ENCODE measurements at places on chromosomes 2 and 18.

- H3K27ac ChIP-seq = no peak overlapping the region
- H3K36me3 ChIP-seq = no peaks in the 10 kb centered on the region
- DNase-seq = no peak
- peaks cover 22% of the 10 kb centered on the region for H3K27me3 ChIP-seq
Measured at GRCh38 chr2:17634997-17635396, 94.5 kb downstream of the VSNL1 start.

- H3K27me3 ChIP-seq = no peaks in the 10 kb centered on the region
- peak overlapping the region; percentile 55 for H3K27ac ChIP-seq
- DNase-seq = no peak
- H3K36me3 ChIP-seq = peaks cover 23% of the 10 kb centered on the region
- peak overlapping the region; percentile 89 for H3K4me3 ChIP-seq
- H3K4me1 ChIP-seq = peaks cover 54% of the 10 kb centered on the region
Measured at GRCh38 chr18:51195086-51195450, 2.4 kb downstream of the MEX3C start.

GRCh38 chr2:8435608-8436007 is 246.2 kb upstream of the ID2 start:
- H3K4me1 ChIP-seq = peaks cover 32% of the 10 kb centered on the region
- no peaks in the 10 kb centered on the region for H3K27me3 ChIP-seq
- H3K4me3 ChIP-seq = no peak overlapping the region
- peaks cover 9% of the 10 kb centered on the region for H3K36me3 ChIP-seq

DNA sequence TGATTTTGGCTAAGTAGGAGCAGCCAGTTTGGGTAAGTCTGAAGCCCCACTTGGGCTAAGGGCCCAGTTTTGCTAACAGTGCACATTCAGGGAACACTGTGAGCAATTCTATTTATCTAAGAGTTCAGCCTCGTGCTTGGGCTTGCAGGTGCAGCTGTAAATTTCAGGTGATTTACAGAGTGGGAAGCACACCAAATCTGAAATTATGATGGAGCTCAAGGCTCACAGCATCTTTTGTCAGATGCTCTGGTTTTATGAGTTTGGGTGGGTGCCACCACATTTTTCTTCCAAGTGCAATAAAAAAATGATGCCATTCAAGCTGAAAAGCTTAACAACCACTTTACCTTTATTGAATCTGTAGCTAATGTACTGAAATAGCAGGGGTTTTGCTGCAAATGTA is 671.2 kb downstream of the LRRTM4 start:
- no peaks in the 10 kb centered on the region for H3K27me3 ChIP-seq
- H3K4me3 ChIP-seq = no peak overlapping the region
- H3K36me3 ChIP-seq = no peaks in the 10 kb centered on the region
- no peak for DNase-seq
- no peaks in the 10 kb centered on the region for H3K4me1 ChIP-seq
- H3K27ac ChIP-seq = no peak overlapping the region

DNA sequence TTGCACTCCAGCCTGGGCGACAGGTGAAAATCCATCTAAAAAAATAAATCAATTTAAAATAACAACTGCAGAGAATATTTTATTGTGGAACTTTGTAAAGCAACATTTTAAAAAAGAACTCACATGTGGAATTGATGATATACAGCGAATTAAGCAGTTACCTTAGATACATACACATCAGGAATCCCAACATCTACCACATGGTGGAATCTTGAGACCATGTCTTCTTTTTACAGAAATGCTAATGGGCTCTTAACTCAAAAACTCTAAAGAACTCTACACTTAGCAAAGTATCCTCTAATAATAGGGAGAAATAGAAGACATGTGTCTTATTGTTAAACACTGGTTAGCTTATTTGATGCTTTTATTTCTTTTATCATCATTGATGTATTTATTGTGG is 373.6 kb downstream of the CDH7 start:
- H3K4me1 ChIP-seq = no peaks in the 10 kb centered on the region
- H3K36me3 ChIP-seq = no peaks in the 10 kb centered on the region
- no peak overlapping the region for H3K27ac ChIP-seq
- no peak overlapping the region for H3K4me3 ChIP-seq
- no peaks in the 10 kb centered on the region for H3K27me3 ChIP-seq

- H3K4me1 ChIP-seq = no peaks in the 10 kb centered on the region
- DNase-seq = no peak
- peak within 1 kb of the TSS; percentile 25 for H3K4me3 ChIP-seq
- H3K27me3 ChIP-seq = no peaks in the 10 kb centered on the region
- no peak within 1 kb of the TSS for H3K27ac ChIP-seq
Measured at GRCh38 chr18:6729247-6730091, at the start of gene ARHGAP28. ARHGAP28 (plus strand) TSS chr18:6729716; CDS start chr18:6729822, 106 bp downstream.

DNA sequence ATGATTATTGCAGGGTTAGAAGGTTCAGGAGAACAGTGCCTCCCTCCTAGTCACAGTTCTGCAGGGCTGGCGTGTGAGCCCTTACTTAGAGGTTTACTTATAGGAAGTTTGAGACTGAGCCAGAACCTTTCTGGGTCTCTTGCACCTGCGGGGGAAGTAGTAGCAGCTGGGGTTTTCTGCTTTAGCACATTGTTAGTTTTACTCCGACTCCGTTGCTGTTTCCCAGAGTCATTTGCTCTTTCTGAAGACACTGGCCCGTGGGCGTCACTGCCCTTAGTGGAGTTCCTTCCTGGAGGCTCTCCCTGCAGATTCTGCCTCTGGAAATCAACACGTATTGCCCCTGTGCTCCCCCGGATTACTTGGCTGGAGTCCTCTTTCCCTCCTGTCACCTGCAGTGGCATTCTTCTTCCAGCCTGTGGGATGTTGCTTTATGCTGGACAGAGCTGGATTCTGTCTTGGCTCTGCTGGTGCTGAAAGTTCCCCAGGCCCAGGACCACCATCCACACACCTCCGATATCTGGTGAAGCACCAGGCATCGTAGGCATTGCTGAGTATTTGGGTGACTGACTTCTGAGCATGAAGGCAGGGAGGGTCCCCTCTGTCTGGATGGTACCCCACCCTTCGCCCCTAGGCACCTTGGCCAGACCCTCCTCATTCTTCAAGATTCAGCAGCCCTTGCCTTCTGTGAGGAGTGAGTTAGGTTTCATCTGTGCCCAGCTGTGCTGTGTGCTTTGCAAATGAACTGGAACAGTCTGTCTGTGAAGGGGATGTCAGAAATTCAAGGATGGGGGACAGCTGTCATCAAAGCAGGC is 51.7 kb downstream of the AGAP1 start:
- no peaks in the 10 kb centered on the region for H3K36me3 ChIP-seq
- H3K27ac ChIP-seq = no peak overlapping the region

DNA sequence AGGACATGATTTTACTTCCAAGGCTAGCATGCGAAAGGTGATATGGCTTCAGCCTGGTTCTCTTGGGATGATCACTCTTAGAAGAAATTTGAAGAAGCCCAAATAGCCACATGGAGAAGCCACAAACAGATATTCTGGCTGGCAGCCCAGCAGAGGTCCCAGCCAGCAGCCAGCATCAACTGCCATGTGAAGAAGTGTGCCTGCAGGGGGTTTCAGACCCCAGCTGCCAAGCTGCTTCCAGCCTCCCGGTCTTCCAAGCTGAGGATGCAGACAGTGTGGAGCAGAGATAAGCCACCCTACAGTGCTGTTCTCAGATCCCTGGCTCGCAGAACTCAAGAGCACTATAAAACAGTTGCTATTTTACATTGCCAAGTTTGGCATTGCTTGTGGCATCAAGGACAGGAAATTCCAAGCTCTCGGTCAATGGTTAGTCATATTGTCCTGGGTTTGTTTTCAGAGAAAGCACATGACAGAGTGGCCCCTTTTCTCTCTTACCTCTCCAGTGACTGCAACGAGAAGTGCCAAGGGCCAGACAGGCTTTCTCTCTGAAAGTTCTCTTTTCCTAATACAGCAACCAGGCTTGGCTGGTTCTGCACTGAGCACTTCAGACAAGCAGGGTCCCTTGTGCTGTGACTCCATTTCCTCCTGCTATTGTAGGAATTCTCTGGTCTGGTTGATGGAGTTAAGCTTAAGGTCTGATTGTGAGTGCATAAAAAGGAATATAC is 223.7 kb downstream of the ANKRD30B start:
- no peak overlapping the region for H3K27ac ChIP-seq
- H3K36me3 ChIP-seq = no peaks in the 10 kb centered on the region
- H3K4me3 ChIP-seq = no peak overlapping the region
- H3K27me3 ChIP-seq = peaks cover 4% of the 10 kb centered on the region
- DNase-seq = no peak

DNA sequence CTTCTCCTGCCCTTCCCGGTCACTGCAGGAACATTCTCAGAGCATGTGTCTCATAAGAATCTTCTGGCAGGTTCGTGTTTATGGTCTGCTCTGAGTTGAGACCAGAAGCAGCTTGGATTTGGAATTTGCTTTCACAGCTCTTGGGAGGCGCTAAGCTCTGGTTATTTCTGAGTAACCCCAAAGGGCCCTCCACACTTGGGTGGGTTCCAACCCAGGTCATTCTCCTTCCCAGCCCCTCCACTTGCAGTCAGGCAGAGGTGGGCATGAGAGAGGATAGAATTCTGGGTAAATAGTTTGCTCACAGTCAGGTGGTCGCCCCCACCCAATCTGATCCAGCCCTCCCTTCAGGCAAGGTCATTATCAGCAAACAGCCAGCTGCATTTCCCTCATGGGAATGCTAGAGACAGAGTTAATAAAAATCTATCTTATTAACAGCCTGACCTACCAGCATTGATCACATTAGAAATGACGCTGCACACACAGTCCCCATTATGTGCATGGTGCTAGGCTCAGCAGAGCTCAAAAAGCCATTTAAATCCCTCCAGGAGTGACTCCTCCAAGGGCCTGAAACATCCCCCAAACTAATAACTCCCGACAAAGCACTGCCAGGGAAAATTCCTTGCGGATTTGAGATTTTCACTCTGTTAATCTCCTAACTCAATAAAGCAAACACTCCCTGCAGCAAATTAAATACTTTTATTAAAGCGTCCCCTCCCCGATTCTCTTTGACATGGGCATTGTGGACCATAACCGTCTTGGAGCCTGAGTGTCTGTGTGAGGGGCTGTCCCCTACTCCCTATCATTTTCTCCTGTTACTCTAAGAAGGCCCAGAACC is 61.9 kb downstream of the SLC4A5 start:
- H3K27me3 ChIP-seq = no peaks in the 10 kb centered on the region
- no peaks in the 10 kb centered on the region for H3K36me3 ChIP-seq
- H3K4me1 ChIP-seq = no peaks in the 10 kb centered on the region
- H3K27ac ChIP-seq = no peak overlapping the region
- DNase-seq = no peak

- peaks cover 6% of the 10 kb centered on the region for H3K27me3 ChIP-seq
- peaks cover 4% of the 10 kb centered on the region for H3K4me1 ChIP-seq
- DNase-seq = no peak
- H3K4me3 ChIP-seq = no peak overlapping the region
- H3K36me3 ChIP-seq = no peaks in the 10 kb centered on the region
- no peak overlapping the region for H3K27ac ChIP-seq
Measured at GRCh38 chr2:13002536-13003331, 286.0 kb downstream of the TRIB2 start.

- H3K4me1 ChIP-seq = peaks cover 23% of the 10 kb centered on the region
- H3K27ac ChIP-seq = peak within 1 kb of the TSS; percentile 25
- H3K27me3 ChIP-seq = peaks cover 32% of the 10 kb centered on the region
- peak within 1 kb of the TSS; percentile 88 for H3K4me3 ChIP-seq
- peak; percentile 50 for DNase-seq
Measured at GRCh38 chr2:96116424-96116878, at the start of gene ADRA2B. ADRA2B (minus strand) TSS chr2:96116571; CDS start chr2:96116149, 422 bp downstream.

DNA sequence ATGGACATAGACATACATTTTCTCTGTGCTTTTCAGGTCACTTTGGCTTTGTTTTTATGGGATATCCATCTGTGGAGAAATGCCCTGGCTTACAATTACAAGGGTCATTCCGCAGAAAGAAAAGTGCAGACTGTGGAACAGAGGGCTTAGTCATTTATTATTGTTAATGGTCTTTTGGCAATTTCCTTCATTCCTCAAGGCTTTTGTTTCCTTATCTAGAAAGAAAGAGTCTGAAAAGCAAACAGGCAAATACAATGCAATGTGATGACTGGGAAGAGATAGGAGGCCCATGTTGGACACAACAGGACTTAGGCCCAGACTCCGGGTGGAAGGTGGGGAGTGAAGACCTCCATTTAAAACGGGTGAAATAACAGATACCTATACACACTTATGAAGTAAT is 129.5 kb upstream of the CAVIN2 start:
- H3K36me3 ChIP-seq = peaks cover 2% of the 10 kb centered on the region
- H3K27ac ChIP-seq = no peak overlapping the region
- no peaks in the 10 kb centered on the region for H3K4me1 ChIP-seq
- peaks cover 22% of the 10 kb centered on the region for H3K27me3 ChIP-seq
- no peak overlapping the region for H3K4me3 ChIP-seq
- no peak for DNase-seq

GRCh38 chr18:28816155-28816554 is 639.2 kb upstream of the CDH2 start:
- no peak for DNase-seq
- no peak overlapping the region for H3K4me3 ChIP-seq
- H3K4me1 ChIP-seq = no peaks in the 10 kb centered on the region
- no peak overlapping the region for H3K27ac ChIP-seq

DNA sequence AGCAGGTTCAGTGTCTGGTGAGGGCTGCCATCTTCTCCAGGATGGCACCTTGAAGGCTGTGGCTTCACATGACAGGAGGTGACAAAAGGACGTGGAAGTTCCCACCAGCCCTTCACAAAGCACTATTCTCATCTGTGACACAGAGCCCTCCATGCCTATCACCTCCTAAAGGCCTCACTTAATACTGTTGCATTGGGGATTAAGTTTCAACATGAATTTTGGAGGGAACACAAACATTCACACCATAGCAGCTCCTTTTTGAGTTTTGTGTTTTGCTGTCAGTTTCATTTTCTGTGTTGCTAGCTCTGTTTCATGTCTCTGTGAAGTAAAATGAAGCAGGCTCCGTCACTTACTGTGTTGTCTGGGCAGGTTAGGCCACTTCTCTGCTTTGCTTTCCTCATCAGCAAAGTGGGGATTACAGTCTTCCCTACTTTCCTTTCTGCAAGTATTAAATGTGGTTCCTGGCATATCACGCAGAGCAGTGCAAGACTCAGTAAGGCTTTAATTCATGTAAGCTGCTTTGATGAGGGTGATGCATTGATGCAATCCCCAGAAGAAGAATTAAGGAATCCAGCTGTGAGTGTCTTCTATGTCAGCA is 31.6 kb downstream of the LIMS1 start:
- no peaks in the 10 kb centered on the region for H3K36me3 ChIP-seq
- H3K27me3 ChIP-seq = no peaks in the 10 kb centered on the region
- peak overlapping the region; percentile 77 for H3K27ac ChIP-seq

GRCh38 chr18:46946656-46947282 is 29.4 kb downstream of the KATNAL2 start:
- peaks cover 15% of the 10 kb centered on the region for H3K27me3 ChIP-seq
- no peaks in the 10 kb centered on the region for H3K36me3 ChIP-seq
- DNase-seq = peak; percentile 3
- no peaks in the 10 kb centered on the region for H3K4me1 ChIP-seq
- H3K4me3 ChIP-seq = no peak overlapping the region
- no peak overlapping the region for H3K27ac ChIP-seq
